ENCODE measurements at places on chromosomes 2 and 18. TPM values are rescaled to one million over a fixed set of nuclear protein-coding genes. Genes with fewer than 3 reads are reported as not detected.
A peak's percentile ranks its signal among the peaks of the same experiment; 100 is the strongest.

GRCh38 chr2:200243441-200243840 is 63.1 kb upstream of the SPATS2L start:
- H3K27me3 ChIP-seq, result no peaks in the 10 kb centered on the region
- no peak for DNase-seq
- no peaks in the 10 kb centered on the region for H3K4me1 ChIP-seq
- H3K27ac ChIP-seq, result no peak overlapping the region
- H3K36me3 ChIP-seq, result no peaks in the 10 kb centered on the region
- H3K4me3 ChIP-seq, result no peak overlapping the region

Gene TMEM17
- 3.2 TPM for total RNA-seq

DNA sequence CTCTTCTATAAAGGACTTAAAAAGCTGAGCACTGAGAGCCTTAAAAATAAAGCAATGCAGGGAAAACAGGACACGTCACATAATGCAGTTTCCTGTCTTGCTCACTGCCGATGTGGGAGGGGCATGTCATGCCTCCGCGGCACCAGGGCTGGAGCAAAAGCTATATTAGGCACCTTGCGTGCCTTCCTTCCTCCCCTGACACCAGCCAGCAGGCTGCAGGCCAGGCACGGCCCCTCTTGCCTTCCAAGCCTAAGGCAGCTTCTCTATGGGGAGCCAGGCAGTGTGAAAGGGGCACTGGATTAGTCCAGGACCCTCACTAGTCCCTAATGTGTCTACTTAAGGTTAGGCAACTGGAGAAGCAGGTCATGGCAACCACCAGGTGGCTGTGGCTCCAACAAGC is 26.3 kb downstream of the MRPL35 start:
- DNase-seq, result peak; percentile 49
- no peaks in the 10 kb centered on the region for H3K4me1 ChIP-seq
- no peaks in the 10 kb centered on the region for H3K36me3 ChIP-seq
- no peak overlapping the region for H3K4me3 ChIP-seq
- H3K27me3 ChIP-seq, result no peaks in the 10 kb centered on the region
- no peak overlapping the region for H3K27ac ChIP-seq

DNA sequence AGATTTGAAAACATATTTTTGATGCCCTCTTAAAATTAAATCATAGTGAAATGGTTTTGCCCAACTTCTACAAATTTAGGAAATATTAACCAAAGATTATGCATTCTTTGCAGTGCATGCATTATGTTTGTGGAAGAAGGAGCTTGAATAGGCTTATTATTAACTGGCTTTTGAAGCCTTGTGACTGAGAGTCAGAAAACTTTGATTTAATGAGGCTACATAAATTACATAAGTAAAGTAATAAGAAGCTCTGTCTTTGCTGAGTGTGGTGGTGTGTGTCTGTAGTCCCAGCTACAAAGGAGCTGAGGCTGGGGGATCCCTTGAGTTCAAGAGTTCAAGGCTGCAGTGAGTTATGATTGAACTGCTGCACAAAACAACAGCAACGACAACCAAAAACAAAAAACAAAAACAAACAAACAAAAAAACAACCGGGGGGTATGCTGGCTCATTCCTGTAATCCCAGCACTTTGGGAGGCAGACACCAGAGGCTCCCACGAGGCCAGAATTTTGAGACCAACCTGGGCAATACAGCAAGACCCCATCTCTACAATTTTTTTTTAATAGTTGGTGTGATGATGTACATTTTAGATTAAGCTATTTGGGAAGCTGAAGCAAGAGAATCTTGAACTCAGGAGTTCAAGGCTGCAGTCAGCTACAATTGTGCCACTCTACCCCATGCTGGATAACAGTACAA is 57.0 kb upstream of the LRRTM4 start:
- H3K27me3 ChIP-seq, result no peaks in the 10 kb centered on the region
- no peak for DNase-seq
- H3K36me3 ChIP-seq, result no peaks in the 10 kb centered on the region
- no peak overlapping the region for H3K27ac ChIP-seq
- no peak overlapping the region for H3K4me3 ChIP-seq

Gene KIF1A
- 0.54 TPM for total RNA-seq

- no peak overlapping the region for H3K27ac ChIP-seq
- H3K27me3 ChIP-seq, result no peaks in the 10 kb centered on the region
- DNase-seq, result no peak
- H3K4me3 ChIP-seq, result no peak overlapping the region
- no peaks in the 10 kb centered on the region for H3K4me1 ChIP-seq
Measured at GRCh38 chr2:74291218-74291544, 52.0 kb downstream of the SLC4A5 start.

GRCh38 chr2:51454177-51454576 is 422.2 kb upstream of the NRXN1 start:
- no peak overlapping the region for H3K4me3 ChIP-seq
- DNase-seq, result no peak
- H3K27ac ChIP-seq, result no peak overlapping the region
- no peaks in the 10 kb centered on the region for H3K27me3 ChIP-seq
- H3K36me3 ChIP-seq, result no peaks in the 10 kb centered on the region
- H3K4me1 ChIP-seq, result no peaks in the 10 kb centered on the region

DNA sequence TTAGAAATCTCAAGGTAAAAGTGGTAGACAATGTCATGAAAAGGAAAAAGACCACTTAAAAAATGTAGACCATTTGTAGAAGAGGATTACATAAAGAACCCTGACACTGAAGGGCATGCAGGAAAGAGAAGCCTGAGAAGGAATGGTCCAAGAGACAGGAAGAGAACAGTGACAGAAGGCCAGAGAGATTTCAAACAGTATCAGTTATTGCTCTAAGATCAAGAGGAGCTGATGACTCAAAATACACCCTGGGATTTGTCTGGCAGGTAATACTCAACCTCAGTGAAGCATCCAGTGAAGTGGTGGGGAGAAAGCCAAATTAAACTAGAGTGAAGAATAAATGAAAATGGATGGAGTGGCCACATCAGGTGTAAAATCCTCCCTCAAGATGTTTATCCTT is 100.5 kb downstream of the PDE11A start:
- no peaks in the 10 kb centered on the region for H3K4me1 ChIP-seq
- H3K27ac ChIP-seq, result no peak overlapping the region
- no peak overlapping the region for H3K4me3 ChIP-seq
- no peak for DNase-seq
- no peaks in the 10 kb centered on the region for H3K27me3 ChIP-seq
- H3K36me3 ChIP-seq, result no peaks in the 10 kb centered on the region

GRCh38 chr2:219296142-219296541 is 13.1 kb downstream of the PTPRN start:
- no peaks in the 10 kb centered on the region for H3K36me3 ChIP-seq
- DNase-seq, result peak; percentile 37
- no peak overlapping the region for H3K27ac ChIP-seq
- peaks cover 6% of the 10 kb centered on the region for H3K4me1 ChIP-seq

DNA sequence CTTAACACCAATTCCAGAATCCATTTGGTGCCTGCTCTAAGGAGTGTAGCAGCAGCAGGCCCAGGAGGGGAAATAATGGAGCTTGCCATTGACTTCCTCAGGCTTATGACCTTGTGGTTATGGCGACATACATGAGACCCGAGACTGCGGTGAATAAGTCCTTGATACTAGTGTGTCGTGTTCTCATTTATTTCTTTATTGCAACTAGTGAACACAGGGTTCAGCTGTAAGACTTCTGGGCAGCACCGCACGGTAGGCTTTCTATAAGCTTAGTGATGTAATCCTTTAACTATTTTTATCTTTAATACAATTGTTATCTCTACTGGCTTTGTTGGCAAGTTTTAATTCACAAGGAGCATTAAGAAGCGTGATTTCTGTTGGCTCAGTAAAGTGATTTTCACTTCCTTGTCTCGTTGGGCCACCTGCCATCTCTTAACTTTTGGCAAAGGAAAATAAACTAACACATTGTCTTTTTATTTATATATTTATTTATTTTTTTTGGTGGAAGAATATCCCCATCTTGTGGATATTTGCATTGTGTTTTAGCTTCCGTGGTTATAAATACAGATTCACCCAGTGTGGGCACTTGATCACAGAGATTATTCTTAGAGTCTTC is 139.8 kb downstream of the LTBP1 start:
- peaks cover 6% of the 10 kb centered on the region for H3K4me1 ChIP-seq
- no peak for DNase-seq
- no peaks in the 10 kb centered on the region for H3K27me3 ChIP-seq
- no peak overlapping the region for H3K27ac ChIP-seq
- H3K4me3 ChIP-seq, result no peak overlapping the region

DNA sequence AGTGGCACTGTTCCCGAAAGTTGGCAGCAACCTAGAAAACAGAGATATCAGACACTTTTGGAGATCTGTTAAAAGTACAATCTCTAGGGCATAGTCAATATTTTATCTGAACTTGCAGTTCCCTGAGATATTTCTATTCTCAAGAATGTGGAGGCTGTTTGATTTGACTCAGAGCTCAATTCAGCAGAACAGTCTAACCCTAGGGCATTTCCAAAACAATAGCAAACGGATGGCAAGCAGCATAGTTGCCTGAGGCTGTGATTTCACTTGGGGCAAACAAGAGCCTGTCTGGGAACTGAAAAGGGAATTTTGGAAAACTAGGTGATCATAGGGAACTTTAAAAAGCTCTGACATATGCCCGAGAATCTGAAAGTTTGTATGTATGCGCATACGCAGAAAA is 772.8 kb upstream of the LRRTM1 start:
- no peaks in the 10 kb centered on the region for H3K4me1 ChIP-seq
- H3K4me3 ChIP-seq, result no peak overlapping the region
- DNase-seq, result no peak
- H3K27me3 ChIP-seq, result no peaks in the 10 kb centered on the region
- no peak overlapping the region for H3K27ac ChIP-seq

- no peak overlapping the region for H3K27ac ChIP-seq
- no peaks in the 10 kb centered on the region for H3K36me3 ChIP-seq
- no peaks in the 10 kb centered on the region for H3K27me3 ChIP-seq
- H3K4me3 ChIP-seq, result no peak overlapping the region
Measured at GRCh38 chr2:84956334-84957297, 14.3 kb upstream of the KCMF1 start.

DNA sequence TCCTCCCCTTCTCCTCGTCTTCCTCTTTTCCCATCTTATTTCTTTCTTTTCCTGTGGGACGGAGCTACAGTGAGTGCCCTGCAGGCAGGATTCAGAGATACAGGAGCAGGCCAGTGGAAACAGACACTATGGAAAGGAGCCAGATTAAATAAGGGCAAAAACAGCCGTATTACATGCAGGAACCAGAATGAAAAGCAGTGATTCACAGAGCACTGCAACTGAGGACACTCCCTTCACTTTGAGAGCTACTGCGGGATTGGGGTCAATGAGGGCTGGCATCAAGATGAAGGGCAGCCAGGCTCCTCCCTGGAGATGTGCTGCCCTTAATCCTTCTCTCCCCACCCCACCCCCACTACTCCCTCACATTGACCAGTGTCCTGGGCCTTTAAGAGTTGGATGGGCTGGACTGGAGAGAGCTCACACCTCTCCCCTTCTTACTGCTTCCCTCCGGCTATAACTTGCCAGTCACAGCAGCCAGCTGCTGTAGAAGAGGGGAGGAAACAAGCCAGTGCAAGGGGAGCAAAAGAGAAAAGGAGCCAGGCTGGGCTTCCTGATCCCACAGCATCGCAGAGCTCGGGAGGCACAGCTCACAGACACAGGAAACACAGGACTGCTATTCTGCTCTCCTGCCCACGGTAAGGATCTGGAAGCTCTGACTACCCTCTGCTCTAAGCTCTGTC is at the start of gene PLCD4:
Gene PLCD4, plus strand, starts transcription at position 464 of the 680 bp plus-strand sequence. CDS start 7,841 bp downstream, outside the sequence.
- H3K4me1 ChIP-seq, result peaks cover 9% of the 10 kb centered on the region
- H3K27ac ChIP-seq, result peak within 1 kb of the TSS; percentile 38
- peak within 1 kb of the TSS; percentile 30 for H3K4me3 ChIP-seq
- DNase-seq, result peak; percentile 35
- no peaks in the 10 kb centered on the region for H3K27me3 ChIP-seq

Gene IGFBP5
- 572 TPM for total RNA-seq

DNA sequence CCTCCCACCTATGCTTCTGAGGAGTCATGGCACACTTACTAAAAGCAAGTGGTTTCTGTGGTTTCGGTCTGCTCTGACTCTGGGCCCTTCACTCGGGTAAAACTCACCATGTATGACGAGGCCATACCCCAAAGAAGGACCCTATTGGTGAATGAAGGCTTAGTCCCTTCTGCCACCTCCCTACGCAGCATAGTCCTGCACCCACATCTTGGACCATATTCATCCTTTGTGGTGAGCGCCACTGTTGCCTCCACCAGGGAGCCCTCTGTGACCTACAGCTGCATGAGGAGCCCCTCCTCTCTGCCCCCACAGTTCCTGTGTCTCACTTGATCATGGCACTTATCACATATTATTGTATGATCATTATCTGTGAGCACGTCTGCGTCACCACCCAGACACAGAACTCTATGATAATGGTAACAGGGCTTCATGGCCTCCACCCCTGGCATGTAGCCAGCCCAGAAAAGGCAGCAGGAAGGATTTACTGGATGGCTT is 113.3 kb downstream of the TFCP2L1 start:
- no peaks in the 10 kb centered on the region for H3K27me3 ChIP-seq
- H3K36me3 ChIP-seq, result no peaks in the 10 kb centered on the region
- no peak overlapping the region for H3K27ac ChIP-seq
- no peak overlapping the region for H3K4me3 ChIP-seq
- no peak for DNase-seq

DNA sequence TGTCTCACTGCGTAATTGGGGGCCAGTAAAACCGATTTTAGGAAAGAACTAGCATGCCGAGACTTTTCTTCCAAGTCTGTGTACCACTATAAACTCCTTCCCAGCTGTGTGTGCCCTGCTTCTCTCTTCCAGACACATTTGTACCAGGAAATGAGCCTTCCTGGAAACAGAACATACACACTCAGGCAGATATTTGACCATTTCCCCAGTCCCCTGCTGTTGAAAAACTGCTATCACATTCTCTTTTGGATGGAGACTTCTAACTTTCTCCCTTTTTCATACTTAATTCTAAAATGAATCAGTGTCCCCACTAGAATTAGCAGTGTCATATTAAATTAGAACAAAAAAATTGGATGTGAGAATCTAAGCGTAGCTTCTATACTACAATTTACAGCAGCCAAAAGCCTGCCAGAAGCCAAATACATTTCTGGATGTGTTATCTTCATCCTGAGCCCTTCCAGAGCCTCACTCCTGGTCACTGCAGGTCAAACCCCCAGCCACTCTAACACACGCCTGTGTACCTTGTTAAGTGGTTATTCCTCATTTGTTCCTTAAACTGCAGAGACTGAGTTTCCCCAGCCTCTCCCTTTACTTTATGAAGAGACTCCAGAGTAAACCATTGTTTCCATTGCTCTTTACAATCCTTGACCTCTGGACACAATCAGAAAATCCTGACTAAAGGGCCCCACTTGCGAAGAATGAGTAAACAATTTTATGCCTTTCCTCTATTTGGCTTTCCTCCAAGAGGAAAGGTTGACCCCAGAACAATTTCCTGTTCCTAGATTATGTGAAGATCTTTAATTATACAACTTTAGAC is 20.4 kb downstream of the DSG4 start:
- no peak overlapping the region for H3K4me3 ChIP-seq
- no peak for DNase-seq
- no peaks in the 10 kb centered on the region for H3K4me1 ChIP-seq
- H3K27ac ChIP-seq, result no peak overlapping the region
- no peaks in the 10 kb centered on the region for H3K36me3 ChIP-seq

DNA sequence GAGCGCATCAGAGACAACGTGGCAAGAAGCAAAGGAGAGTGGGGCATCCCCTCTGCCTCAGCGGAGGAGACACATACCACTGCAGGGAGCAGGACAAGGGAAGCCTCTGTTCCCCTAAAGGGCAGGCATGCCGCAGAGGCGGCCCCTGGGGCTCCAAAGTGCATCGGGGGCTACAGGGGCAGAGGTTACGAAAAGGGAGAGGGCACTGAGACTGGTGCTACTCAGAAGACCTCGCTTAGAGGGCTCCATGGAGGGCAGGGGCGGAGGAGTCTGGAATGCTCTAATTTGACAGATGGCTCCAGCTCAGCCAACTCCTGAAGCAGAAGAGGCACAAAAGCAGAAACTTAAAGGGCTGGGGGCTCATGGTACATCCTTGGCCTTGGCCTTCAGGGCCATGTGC is 39.8 kb downstream of the FAM178B start:
- no peaks in the 10 kb centered on the region for H3K4me1 ChIP-seq
- H3K36me3 ChIP-seq, result no peaks in the 10 kb centered on the region
- H3K27ac ChIP-seq, result no peak overlapping the region
- H3K27me3 ChIP-seq, result no peaks in the 10 kb centered on the region
- no peak for DNase-seq

Gene CXCR1
- total RNA-seq, result 0.09 TPM
